GM06990 (cell line): ENCODE measurements at places on chromosomes 6 and 20.

GRCh38 chr20:55095745-55096400, 620.5 kb downstream of the DOK5 start:
- no peak for DNase-seq

DNA sequence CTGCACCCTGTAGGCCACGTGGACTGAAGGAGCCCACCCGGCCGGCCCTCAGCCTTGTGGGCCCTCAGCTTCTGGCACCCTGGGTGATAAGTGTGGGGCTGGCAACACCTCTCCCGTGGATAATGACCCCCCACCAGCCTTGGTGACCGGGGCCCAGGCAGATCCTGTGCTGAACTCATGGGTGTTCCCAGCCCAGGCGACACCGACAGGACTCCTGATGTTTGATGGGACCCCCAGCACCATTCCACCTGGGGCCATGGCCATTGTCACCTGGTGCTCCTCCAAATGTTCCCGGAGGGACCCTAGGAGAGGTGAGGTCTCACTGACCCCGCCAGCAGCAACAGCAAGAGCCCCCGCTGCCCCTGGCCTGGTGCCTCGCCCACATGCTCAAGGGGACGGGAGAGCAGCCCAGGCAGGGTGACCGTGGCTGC, 19.4 kb upstream of the FRMD1 start:
- no peak for DNase-seq

- peak; percentile 61 for DNase-seq
Measured at GRCh38 chr20:36574366-36575135, 1.2 kb downstream of the TGIF2 start.

DNA sequence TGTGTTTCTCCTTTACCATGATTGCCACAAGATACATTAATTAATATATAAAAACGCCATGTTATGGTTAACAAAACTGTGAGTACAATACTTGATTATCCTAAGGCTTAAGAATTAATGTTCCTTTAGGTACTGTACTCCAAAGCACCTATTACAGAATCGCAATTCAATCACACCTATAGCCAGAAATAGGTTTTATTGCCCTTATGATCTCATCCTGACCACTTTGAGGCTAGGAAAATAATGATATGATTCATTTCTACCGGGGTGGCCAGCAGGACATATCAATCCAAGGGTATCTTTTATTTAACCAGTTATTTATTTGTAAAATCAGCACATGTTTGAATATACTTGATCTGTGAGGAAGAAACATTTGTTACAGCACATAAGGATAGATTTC, 396.6 kb upstream of the GJE1 start:
- no peak for DNase-seq

DNA sequence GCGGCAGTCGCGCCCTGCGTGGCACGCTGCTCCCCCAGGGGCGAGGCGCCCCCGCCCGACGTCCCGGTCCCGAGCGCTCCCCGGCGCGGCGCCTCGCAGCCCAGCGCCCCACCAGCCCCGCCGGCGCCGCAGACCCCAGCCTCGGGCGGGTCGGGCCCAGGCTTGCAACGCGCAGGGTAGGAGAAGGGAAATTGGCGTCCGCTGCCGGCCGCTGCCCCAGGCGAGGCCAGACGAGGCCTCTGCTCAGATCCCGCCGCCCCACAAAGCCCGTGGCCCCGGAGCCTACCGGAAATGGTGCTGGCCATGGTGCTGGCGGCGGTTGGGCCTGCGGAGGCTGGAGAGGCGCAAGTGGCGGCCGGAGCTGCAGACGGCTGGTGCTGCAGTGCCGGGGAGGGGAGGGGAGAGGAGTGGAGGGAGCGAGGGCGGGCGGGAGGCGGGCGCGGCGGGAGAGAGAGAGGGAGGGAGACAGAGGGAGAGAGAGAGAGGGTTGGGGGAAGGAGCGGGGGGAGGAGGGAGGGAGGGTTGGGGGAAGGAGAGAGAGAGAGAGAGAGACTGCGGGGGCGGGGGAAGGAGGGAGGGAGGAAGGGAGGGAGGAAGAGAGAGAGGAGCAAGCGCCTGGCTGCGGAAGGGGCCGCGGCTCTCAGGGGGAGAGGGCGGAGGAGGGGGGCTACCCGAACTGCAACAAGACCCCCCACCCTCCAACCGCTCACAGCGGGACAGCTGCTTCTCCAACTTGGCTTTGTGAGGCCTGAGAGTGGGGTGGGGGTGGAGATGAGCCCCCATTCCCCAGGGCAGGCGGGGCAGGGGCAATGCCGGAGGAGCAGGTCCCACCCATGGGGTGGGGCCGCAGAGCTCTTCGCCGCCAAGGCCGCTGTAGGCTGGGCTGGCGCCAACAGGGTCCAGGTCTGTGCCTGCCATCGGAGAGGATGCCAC, at the start of gene STMN3:
Gene STMN3 (minus strand): TSS at position 384 of the 933 bp plus-strand sequence. CDS start 79 bp downstream, at position 305.
- DNase-seq, result peak; percentile 65

GRCh38 chr6:36542041-36542440, 5.2 kb downstream of the STK38 start:
- DNase-seq, result no peak

- DNase-seq, result no peak
Measured at GRCh38 chr6:142756215-142756630, 188.8 kb downstream of the HIVEP2 start.

DNA sequence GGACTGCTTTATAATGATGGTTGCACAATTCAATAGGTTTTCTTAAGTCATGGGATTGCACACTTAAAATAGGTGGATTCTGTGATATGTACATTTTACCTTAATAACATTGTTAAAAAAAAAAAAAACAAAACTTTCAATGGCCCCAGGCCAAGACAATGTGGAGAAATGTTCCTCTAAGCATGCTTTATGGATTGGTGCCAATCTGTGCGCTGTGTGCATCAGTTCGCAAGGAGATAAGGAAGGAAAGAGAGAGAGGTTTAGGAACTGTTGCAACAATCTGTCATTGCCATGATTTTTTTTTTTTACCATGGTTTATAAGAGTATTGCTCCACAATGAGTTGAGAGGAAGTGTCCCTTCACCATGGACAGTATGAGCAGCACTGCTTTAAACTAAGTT, 399.6 kb downstream of the PTPRT start:
- DNase-seq, result no peak

DNA sequence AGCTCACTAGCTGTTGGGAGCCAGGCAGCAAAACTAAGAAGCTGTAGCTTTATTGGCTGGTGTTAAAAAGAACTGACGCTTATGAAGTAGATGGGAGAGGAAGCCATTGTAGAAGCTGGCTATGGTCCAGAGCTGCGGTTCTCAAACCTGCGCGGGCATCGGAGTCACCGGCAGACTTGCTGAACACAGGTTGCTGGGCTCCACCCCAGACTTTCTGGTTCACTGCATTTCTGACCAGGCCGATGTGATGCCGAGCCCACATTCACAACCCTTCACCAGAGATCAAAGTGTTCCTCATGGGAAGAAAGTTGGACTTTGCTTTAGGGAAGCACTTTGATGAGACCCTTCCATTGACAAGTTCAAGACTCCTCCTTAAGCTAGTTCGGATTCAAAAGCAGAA, 231.6 kb downstream of the QKI start:
- no peak for DNase-seq

DNA sequence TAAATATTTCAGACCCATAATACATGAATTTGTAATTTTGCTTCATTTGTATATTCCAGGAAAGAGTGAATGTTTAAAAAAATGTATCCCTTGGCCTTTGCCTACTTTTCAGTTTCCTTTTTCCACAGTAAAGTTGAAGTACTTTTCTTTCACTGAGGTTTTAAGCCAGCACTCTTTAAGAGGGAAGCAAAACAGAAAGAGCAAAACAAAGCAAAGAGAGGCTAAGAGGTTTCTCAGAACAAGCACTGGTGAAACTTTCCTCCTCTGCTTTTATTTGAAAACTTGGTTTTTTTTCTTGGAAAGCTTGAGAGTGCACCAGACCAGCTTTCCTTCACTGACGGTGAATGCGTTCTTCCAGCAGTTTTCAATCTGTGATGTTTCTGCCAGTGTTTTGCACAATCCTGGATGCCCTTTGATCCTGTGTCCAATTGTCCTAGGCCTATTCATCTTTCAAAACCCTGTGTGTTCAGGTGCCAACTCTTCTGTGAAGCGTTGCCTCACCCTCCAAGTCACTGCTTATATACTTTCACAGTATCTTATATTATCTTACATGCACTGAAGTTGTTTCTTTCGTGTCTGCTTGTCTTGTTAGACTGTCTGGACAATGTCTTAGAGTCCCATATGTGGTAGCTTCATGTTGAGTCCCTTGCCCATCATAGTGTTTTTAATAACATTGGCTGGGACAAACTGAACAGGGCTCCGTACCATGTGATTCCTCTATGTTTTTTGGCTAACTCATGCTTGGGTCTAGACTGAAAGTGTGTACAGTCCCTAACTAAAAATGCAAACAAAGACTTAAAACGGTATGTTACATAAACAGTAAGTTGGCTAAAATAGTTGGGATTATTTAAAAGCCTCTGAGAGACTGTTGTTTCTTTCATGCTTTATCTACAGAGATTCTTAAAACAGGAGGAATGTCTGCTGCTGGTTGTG, 1.9 kb downstream of the RNF217 start:
- DNase-seq, result no peak

GRCh38 chr20:49559411-49560081, 8.4 kb downstream of the PTGIS start:
- no peak for DNase-seq

DNA sequence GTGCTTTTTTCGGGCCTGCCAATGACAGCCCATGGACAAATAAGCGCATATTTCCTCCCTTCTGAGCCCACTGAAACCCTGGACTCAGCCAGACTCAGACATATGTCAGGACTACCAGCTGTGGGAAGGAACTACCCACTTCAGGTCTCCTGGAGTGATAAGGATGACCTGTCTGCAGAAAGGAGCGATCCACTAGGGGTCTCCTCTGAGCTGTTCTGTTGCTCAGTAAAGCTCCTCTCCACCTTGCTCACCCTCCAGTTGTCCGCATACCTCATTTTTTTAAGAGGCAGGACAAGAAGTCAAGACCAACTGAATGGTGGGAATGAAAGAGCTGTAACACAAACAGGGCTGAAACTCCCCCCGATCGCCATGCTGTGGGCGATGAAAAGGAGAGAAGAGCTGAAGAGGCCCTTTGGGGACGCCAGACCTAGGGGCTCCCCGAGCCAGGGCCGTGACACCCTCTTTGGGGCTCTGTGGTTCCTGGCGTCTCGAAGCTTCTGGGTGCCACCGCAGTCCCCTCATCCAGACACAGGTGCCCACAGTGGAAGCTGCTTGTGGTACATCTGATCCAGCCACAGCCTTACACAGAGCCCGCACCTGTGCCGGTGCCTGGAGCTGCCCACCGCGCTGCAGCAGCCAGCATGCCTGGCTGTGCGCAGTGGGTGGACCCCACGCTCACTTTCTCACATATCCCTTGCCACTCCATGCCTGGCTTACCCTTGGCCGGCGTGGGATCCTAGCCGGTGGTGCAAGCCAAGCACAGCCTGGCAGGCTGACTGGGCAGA, 68.8 kb downstream of the EYS start:
- DNase-seq, result no peak

- no peak for DNase-seq
Measured at GRCh38 chr6:41975276-41975675, 33.7 kb upstream of the CCND3 start.
